ENCODE measurements at places on chromosomes 2 and 18.

DNA sequence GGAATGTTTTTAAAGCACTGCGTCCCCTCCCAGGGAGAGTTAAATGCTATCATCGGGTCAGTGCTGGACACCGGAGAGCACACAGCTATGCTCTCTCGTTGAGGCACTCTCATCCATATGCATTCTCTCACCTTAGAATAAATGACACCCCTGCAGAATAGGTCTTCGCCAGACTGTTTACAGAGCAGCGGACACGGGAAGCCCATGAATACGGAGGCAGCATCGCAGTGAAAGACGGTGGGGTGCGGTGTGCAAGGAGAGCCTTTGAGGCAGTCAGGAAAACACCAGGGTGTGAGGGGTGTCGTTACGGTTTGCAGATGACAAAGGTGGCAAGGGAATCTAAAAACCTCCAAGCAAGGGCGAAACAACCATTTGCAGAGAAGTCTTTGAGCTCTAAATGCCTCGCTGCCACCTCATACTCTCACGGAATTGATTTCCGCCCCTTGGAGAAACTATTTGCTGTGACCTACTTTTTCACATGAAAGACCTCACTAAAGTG is 169.2 kb upstream of the FHL2 start:
- no peak for DNase-seq

DNA sequence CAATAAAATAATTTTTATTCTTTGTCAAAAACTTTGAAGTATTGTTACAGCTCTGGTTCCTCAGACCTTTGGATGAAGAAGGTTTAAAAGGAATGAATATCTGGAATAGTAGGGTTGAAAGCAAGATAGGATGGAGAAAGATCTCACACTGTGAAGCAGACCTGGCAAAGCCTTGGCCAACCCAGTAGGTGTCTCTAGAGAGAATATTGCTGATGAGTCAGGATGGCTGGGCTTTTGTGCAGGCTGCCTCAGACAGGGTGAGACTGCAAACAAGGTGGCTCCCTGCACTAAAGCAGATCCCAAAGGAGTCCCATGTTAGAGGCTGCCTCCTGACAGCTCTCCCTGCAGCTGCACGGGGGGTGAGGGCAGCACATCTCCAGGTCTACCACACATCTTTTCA is 226.0 kb upstream of the ITGA4 start:
- no peak for DNase-seq

GRCh38 chr2:18825838-18826237 is 236.5 kb upstream of the NT5C1B start:
- no peak for DNase-seq

GRCh38 chr18:8348051-8348720 is 261.1 kb upstream of the RAB12 start:
- DNase-seq: no peak

DNA sequence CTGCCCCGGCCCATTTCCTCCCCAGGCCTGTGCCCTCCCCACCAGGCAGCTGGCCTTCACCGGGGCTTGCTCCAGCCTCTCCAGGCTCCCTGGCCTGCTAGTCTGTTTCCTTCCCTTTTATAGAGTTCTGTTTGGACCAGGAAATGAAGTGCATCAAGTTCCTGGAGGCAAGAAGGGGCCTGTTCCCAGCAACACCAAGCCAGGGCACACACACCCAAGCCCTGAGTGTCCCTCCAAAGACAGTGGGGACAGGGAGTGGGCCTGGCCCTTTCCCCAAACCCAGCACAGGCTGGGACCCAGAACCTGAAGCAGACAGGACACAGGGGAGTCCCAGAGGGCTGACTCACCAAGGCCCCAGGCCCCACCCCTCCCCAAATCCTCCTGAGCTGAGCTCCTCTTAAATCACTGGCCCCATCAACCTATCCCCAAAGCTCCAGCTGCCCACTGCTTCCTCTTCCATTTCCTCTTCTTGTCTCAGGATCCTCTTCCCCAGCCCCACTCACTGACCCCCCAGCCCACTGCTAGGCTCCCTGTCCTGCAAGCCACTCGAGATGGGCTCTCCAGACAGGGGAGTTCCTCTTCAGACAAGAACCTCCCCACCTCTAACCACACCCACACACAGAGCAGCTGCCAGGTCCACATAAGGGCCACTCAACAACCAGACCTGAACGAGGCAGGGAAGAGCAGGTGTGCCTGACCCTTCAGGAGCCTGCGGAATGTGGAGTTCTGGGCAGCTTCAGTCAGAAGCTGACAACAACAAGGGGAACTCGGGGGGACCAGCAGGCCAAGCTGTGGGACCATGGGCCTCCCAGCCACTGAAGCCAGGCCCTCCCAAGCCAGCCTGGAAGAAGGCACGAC is 74.2 kb downstream of the TNS1 start:
- DNase-seq: no peak

DNA sequence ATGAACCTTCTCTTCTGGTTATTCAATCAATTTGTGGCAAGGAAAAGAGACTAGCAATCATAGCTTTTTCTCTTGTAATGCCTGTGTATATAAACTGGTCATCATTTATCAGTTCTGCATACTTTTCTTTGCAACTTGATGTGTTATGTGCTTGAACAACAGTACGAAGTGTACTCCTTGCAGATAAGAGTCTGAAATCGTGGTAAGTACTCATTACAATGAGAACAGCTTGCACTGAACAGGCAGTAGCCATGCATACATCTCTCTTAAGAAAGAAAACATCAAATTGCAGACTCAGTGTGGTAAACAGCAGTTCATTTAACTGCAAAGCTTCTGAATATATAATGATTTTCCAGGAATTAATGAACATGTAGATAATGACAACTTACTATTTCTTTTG is 64.3 kb downstream of the GREB1L start:
- DNase-seq: no peak

DNA sequence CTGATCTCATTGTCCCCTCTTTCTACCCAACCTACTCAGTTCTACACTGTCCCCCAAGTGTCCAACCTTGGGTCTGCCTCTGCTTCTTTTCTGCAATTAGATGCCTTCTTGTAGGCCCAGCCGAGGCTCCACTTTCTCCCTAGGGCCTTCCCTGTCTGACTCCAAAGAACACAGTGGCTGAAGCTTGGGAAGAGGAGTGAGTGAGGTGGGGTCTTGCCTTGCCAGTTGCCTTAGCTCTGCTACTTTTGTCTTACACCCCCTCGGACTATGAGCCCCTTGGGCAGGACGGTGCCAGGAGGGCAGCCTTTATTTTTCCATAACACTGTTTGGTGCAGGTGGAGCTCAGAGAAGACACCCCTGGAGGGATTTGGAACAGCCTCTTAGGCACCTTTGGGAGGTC is 345.1 kb downstream of the CYP26B1 start:
- no peak for DNase-seq

DNA sequence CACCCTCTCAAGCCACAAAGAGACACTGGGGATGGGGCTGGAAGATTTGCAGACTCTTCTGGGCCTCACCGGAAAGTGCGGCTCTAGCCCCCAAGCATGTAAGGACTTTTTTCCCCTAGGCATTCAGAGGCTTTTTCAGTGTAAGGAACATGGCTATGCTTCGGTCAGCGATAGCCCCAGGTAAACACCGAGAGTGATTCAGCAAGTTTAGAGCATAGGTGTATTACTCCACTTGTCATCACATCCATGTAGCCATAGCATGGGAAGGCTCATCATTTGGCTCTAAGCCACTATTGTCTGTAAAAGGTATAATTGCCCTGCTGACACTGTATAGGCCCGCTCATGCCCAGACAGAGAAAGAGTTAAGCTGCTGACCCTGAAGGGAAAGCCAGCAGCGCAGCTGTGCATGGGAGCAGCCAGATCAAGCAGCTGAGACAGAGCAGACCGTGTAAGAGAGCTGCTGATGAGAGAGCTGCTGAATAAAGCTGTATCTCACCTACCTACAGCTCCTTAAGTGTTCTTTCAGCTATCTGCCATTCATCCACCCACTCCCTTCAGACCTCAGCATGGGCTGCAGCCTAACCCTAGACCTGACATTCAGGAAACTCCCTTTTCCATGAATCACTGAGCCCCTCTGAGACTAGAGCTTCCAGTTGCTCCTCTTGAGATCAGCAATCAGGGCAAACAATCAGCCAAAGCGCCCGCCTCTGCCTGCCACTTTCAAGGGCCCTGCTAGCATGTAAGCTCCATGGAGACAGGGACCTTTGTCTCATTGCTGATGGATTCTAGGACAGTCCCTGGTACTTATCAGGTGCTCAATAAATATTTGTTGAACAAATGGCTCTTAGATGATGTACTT is 25.5 kb downstream of the LGALSL start:
- DNase-seq: no peak

DNA sequence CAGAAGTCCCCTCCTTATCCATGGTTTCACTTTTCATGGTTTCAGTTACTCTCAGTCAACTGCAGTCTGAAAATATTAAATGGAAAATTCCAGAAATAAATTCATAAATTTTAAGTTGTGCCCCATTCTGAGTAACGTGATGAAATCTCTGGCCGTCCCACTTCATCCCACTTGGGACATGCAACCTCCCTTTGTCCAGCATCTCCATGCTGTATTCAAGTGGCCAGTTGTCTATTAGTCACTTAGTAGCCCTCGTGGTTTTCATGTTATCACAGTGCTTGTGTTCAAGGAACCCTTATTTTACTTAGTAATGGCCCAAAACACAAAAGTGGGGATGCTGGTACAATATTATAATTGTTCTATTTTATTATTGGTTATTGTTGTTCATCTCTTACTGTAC is 18.0 kb upstream of the DAPL1 start:
- no peak for DNase-seq

GRCh38 chr18:31562726-31563125 is 29.0 kb upstream of the TTR start:
- DNase-seq: no peak

- peak; percentile 9 for DNase-seq
Measured at GRCh38 chr2:95700519-95700918, 108.7 kb downstream of the TRIM43 start.

DNA sequence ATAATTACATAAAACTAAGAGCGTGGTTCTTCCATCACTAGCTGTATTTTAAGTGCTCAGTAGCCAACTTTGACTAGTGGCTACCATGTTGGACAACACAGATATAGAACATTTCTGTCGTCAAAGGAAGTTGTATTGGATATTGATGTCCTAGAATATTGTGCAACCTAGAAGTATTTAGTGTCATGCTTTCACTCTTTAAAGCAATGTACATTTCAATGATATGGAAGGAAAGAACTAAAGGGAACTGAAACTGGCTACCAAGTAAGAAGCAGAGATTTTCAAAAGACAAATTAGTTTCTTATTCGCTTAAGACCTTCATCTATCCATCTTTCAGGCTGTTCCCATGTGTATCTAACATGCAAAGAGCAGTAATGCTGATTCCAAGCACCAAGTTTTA is 85.4 kb upstream of the EML6 start:
- DNase-seq: no peak

DNA sequence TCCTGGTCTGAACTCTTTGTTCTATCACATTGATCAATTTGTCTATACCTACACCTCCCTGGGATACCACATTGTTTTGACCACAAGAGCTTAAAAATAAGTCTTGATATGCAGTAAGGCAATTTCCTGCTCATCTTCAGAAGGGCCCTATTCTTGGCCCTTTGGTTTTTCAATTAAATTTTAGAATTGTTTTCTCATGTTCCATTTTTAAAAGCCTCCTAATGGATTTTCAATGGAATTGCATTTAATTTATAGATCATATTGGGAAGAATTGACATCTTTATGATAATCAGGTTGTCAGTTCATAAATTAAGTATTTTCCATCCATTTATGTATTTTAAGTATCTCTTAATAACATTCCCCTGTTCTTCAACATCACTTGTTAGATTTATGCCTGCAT is 47.6 kb upstream of the EPAS1 start:
- DNase-seq: no peak

DNA sequence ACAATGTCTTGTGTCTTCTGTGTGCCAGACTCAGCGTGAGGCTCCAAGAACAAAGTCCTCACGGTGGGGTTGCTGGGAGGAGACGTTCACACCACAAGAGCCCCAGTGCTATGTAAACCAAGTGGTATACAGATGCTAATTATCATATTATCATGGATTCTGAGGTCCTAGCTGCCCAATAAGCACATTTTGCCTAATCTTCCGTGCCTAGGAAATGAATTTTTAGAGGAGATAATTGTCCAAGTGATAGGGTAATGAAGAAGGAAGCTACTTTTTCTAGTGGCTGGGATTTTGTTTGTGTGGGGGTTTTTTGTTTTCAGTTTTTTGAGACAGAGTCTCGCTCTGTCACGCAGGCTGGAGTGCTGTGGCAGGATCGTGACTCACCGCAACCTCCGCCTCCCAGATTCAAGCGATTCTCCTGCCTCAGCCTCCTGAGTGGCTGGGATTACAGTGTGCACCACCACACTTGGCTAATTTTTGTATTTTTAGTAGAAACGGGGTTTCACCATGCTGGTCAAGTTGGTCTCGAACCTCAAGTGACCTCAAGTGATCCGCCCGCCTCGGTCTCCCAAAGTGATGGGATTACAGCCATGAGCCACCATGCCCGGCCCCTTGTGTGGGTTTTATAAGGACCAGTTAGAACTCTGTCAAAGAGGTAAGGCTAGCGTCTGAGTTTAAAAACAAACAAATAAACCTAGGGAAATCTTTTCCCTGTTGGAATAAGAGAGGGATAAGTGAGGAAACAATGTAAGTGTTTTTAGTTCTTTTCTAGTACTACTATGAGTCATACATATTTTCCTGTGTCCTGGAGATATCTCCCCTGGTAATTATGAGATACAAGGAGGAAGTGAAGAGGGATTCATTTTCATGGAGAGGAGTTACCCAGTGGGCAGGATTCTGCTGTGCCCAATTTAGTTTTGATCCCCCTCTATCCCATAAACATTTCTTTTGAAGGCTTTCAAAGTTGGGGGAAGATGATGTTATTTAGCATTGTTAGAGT is 9.5 kb upstream of the SMAD7 start:
- DNase-seq: no peak

DNA sequence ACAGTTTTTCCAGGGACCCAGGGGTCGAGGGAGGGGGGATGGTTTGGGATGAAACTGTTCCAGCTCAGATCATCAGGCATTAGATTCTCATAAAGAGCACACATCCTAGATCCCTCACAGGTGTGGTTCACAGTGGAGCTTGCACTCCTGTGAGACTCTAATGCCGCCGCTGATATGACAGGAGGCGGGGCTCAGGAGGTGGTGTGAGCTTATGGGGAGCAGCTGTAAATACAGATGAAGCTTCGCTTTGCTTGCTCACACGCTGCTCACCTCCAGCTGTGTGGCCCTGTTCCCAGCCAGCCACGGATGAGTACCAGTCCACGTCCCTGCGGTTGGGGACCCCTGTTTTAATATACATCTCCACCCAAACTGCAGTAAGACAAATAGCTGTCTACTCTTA is 204.2 kb downstream of the AGAP1 start:
- no peak for DNase-seq
